Activated CD4-positive, alpha-beta T cell treated with anti-CD3 and anti-CD28 coated beads for 24 hours (primary cell): ENCODE measurements at places on chromosomes 6 and 20.
A peak's percentile ranks its signal among the peaks of the same experiment; 100 is the strongest.

DNA sequence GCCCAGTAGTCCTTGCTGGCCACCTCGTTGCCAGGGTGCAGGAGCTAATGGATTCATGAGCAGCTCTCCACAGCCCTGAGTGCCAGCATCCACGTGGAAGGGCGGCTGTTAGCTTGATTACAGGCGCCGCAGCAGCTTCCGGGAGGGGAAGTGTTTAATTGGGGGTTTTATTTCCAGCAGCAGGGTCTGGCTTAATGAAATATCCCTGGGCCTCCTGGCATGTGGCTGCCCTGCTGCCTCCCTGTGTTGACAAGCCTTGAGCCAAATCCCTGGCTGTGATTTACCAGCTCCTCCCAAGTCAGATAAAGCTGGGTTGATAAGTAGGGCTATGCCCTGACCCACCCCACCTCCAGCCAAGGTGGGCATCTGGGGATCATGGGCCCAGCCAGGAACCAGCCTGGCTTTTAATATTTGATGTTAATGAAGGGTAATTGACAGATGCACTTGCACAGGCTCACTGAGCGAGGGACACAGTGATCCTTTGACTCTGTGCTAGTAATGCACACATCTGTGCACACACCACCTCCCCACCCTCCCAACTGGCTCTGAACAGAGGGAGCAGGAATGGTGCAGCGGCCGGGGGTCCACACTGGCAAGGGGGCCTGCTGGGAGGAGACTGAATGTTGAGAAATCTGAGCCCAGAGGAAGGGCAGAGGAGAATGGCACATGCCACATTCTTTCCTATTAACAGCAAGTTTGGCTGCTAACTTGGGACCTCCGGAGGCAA lies 13.6 kb downstream of the GLP1R start:
- DNase-seq = no peak

GRCh38 chr6:100574836-100575235 lies 110.1 kb upstream of the SIM1 start:
- no peak for DNase-seq

- no peak for DNase-seq
Measured at GRCh38 chr6:156379392-156380289, 397.5 kb upstream of the ARID1B start.

DNA sequence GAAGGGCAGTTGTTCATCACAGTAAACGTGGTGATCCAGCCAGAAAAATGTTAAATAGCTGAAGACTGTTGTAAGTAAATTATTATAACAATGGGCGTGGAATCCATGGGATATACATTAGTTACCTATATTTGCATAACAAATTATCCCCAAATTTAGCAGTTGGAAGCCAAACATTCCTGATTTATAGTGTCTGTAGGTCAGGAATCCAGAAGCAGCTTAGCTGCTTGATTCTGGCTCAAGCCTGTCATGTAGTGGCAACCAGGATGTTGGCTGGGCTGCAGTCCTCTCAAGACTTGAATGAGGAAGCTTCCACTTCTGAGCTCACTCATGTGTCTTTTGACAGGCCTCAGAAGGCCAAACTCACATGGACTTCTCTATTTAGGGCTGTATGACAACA lies 6.9 kb upstream of the ADGRB3 start:
- DNase-seq = no peak

- no peak for DNase-seq
Measured at GRCh38 chr6:129454488-129454887, 255.5 kb downstream of the ARHGAP18 start.

GRCh38 chr20:13333036-13333435 lies 112.0 kb downstream of the ISM1 start:
- no peak for DNase-seq

- peak; percentile 11 for DNase-seq
Measured at GRCh38 chr6:46781478-46782378, 11.5 kb upstream of the MEP1A start.

- no peak for DNase-seq
Measured at GRCh38 chr6:28354688-28355554, 5.2 kb downstream of the ZKSCAN3 start.

DNA sequence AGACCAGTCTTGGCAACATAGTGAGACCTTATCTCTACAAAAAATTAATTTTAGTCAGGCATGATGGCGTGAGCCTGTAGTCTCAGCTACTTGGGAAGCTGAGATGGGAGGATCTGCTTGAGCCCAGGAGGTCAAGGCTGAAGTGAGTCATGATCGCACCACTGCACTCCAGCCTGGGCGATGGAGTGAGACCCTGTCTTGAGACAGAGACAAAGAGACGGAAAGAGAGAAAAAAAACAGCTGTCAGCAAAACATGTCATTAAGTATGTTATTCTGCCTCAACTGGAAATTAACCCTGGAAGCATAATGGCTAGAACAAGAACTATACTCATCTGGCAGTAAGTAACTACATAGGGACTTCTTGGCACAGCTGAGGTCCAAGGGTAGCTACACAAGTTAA lies 7.2 kb downstream of the MMS22L start:
- no peak for DNase-seq

- no peak for DNase-seq
Measured at GRCh38 chr6:163962627-163963117, 548.2 kb downstream of the QKI start.

DNA sequence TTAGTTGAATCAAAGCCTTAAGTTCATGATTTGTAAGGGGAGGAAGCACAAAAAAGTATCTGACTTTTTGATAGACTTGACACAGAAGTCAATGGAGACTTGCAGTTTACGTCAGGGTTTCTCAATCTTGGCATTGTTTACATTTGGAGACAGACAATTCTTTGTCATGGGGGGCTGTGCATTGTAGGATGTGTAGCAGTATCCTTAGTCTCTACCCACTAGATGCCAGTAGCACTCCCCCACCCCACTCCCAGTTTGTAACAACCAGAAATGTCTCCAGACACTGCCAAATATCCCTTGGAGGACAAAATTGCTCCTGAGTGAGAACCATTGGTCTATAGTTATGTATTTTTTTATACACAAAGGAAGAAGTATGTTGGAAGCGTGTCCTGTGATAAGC lies 434.1 kb downstream of the RFPL4B start:
- DNase-seq = no peak

GRCh38 chr6:103797738-103798137 lies 1062.0 kb downstream of the HACE1 start:
- no peak for DNase-seq

DNA sequence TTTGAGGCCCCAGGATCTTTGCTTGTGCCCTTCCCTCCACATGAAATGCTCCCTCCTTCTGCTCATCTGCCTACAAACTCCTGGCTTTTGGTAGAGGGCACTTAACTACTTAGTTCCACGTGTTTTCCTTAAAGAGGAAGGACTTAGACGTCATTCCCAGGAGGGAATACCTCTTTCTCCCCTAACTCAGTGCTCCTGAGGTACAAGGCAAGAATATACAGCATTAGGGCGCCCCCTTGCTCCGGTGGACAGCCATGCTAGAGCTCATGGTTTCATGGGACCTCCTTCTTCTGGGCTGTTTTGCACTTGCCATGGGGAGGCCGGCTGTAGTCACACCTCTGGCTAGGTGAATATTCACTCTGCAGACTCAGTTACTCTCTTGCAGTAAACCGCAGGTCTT lies 93.8 kb upstream of the LY86 start:
- DNase-seq = no peak

- DNase-seq = no peak
Measured at GRCh38 chr6:137868721-137869548, 1.9 kb downstream of the TNFAIP3 start.

GRCh38 chr6:41673704-41674000 lies 35.4 kb downstream of the MDFI start:
- DNase-seq = no peak
